SW 1271 (cell line): ENCODE measurements at places on chromosomes 7 and 10.
A peak's percentile ranks its signal among the peaks of the same experiment; 100 is the strongest.

GRCh38 chr10:121027371-121027770, 176.2 kb downstream of the WDR11 start:
- DNase-seq = no peak

- no peak for DNase-seq
These were observed 152.0 kb downstream of the CCDC3 start for GRCh38 chr10:12849319-12850181.

DNA sequence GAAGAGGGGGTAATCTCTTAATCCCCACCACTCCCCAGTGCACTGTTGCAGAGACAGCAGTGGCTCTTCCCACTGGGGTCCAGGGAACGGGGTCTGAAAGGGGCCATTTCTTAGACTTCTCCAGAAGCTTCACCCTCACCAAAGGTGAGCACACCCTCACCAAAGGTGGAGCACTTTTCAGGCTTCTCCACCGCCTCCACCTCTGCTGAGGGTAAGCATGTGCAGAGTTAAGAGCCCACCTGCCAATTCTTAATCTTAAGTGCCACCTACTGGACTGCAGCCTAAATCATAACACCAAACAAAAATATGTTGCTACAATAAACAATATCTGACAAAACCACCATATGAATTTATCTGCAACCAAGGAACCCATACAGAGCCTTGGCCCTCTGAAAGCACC, 27.0 kb downstream of the SNX13 start:
- no peak for DNase-seq

GRCh38 chr7:77461842-77462241, 45.7 kb upstream of the GSAP start:
- no peak for DNase-seq

DNA sequence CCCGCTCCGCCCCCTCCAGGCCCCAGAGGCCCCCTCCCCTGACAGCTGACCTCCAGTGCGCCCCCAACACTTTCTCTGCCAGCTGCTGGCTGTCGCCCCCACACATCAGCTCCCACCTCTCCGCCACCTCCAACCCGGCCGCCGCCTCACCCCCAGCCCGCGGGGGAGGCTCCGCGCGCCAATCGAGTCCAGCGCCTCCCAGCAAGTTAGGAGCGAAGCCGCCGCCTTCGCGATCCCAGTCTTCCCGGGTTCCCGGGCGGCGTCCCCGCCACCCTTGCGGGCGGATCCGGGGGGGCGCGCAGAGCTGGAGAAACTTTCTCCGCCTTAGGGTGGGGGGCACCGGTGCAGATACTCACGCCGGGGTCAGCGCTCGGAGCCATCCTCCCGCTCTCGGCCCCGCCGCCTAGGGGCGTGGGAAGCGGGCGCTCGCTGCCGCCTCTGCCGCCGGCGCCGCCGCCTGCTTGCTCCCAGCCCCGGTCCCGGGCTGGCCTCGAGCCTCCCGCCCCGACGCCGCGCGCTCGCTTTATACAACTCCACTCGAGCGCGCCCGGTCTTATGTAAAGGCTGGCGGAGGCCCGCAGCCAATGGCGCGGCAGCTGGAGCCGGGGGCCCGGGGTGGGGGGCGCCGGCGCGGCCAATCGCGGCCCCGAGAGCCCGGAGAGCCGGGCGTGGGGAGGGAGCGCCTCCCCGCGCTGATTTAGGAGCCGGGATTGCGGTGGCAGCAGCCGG, at the start of gene CRTAC1:
TSS of gene CRTAC1 (minus strand) at position 529 of the 729 bp plus-strand sequence. CDS start at position 380, 149 bp downstream.
- DNase-seq = no peak

DNA sequence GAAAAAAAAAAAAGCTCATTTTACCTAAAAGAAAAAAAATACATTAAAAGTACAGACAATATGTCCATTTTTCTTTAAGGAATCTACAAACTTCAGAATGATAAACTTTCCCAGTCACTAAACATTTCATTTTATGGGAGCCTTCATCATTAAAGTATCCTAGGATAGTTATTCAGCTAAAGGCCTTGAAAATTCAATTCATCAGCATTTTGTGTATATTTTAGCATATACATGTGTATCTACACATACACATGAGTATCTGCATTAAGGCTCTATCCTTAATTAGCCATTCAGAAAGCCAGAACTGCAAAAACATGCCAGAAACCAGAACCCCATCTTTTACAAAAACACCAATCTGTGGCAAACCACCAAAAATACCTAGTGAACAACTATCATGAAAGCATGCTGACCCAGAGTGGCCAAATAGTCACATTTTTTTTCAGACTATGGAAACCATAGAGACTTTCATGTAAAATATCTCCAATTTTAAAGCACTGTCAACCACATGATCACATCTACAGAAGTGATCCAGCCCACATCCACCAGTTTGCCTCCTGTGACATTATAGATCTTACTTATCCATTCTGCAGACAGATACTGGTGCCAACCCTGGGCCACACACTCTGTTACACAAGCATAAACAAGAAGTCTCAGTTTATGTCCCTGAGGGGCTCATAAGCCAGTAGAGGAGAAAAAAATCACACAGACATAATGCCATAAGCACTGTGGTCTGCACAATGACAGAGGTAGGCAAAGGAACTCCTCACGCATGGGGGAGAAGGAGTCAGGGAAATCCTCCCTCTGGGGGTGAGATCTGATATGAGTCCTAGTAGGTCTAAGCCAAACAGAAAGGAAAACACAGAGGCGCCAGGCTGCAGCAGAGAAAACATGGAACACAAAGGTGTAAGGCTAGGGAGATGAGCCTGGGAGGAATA, 79.2 kb downstream of the SRPK2 start:
- DNase-seq = no peak

DNA sequence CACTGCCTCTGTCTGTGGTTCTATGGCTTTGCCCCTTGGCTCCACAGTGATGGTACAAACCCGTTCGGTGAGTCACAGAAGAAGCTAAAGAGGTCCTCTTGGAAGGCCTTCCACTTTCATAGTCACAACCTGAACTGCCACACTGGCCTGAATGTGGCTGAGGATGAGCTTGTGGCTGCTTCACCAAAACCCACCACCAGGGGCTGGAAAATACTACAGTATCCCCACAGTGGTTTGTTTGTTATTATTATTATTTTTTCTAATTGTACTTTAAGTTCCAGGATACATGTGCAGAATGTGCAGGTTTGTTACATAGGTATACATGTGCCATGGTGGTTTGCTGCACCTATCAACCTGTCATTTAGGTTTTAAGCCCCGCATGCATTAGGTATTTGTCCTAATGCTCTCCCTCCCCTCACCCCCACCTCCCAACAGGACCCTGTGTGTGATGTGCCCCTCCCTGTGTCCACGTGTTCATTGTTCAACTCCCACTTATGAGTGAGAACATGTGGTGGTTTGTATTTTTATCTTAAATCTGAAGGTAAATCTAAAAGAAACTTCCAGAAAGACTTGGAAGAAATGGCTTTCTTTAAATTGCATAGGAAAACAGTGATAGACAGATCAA, 160.8 kb upstream of the NPSR1 start:
- no peak for DNase-seq

- DNase-seq = no peak
These were observed 551.2 kb downstream of the GALNT17 start for GRCh38 chr7:71682841-71683781.

GRCh38 chr10:47340608-47341170, 7.5 kb upstream of the RBP3 start:
- no peak for DNase-seq

GRCh38 chr7:135169141-135169963, 1.2 kb downstream of the CYREN start:
- peak; percentile 50 for DNase-seq

DNA sequence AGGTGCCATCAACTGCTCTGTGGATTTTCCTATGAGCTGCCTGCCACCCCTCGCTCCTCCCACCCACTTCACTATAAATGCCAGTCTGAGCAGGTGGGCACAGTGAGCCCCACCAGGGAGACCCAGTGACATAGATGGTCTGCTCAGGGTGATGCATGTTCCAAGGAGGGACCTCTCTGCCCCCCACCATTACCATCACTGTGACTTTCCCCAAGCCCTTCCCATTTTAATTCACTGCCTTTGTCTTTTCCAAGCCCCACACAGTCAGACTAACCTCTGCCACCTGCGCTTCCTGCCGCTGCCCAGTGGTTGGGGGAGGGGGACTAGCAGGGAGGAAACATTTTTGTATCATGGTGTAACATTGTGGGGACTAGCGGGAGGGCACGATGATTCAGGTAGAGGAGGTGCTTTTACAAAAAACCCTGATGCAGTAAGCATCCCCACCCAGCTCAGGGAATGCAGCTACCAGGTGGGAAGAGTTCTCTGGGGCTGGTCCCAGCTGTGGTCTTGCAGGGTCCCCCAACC, 24.6 kb downstream of the PRSS2 start:
- DNase-seq = no peak

DNA sequence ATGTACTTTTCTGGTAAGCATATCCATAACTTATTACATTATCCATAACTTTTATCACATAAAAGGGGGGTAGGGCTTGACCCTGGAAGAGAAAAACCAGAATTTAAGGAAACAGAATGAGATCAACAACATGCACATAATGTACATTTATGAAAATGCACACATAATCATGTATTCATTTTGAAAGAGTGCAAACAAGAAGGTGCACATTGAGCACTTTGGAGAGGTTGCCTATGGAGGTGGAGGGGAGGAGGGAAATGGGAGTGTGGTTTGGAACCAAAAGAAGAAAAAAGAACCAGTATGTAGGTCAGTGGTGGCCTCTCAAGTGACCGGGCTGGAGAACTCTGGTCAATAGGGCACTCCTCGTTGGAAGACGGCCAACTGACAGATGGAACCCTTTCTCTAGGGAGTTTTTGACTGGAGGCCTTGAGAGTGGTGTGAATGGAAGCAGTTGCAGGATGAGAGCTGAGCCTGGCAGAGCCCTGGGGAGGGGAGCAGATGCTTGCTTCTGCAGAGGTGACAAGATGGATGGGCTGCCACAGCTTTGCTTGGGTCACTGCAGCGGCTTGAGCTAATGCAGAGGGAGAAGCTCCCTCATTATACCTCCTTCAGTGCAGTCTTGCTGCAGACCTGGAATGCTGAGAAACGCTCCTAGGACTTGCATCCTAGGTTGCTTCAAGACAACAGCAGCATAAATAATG, 192.7 kb downstream of the SEC23IP start:
- no peak for DNase-seq

GRCh38 chr7:7706101-7706511, 12.3 kb downstream of the RPA3 start:
- DNase-seq = no peak

- peak; percentile 14 for DNase-seq
These were observed 1.1 kb downstream of the AHR start for GRCh38 chr7:17299483-17299991.

GRCh38 chr7:35878351-35878750, 77.5 kb downstream of the SEPTIN7 start:
- no peak for DNase-seq

- no peak for DNase-seq
These were observed 197.3 kb upstream of the PPP2R2D start for GRCh38 chr10:131703541-131703940.

DNA sequence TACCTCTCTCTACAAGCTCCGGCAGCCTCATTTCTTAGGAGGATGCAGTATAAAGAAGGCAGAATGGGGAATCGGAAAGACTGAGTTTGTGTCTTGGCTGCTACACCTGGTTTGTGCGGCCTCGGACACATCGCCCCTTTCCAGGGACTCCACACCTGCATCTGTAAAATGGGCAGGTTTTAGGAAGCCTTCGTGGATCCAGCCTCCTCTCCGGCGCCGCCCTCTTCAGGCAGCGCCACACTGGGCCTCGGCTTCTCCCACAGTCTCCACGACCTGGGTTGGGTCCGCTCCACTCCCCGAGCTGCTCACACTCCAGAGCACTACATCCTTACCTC, 341 bp downstream of the GOT1 start:
- no peak for DNase-seq

DNA sequence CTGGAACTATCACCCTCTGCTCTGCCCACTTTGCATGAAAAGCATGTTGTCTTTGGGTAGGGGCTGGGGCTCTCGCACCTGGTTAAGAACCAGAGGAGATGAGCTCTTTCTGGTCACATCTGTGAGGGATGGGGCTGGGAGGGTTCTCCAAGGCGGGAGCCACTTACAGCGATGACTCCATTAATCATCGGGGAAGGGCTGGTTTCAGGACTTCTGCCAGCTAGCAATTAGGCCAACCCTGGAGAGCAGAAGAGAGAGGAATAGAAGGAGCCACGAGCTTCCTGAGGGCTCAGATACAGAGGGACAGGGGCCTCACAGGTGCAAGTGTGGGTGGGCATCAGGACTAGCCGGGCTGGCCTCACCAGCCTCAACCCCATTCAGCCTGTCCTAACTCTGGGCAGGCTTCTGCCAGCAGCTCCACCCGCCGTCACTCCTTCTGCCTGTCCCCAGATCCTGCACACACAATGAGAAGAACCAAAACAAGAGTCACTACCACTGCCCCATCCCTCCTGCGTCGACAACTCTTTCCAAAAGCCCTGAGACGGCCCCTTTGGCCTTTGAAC, 8.4 kb downstream of the AQP1 start:
- no peak for DNase-seq

GRCh38 chr10:87622314-87623004, 37.2 kb upstream of the PAPSS2 start:
- DNase-seq = no peak

DNA sequence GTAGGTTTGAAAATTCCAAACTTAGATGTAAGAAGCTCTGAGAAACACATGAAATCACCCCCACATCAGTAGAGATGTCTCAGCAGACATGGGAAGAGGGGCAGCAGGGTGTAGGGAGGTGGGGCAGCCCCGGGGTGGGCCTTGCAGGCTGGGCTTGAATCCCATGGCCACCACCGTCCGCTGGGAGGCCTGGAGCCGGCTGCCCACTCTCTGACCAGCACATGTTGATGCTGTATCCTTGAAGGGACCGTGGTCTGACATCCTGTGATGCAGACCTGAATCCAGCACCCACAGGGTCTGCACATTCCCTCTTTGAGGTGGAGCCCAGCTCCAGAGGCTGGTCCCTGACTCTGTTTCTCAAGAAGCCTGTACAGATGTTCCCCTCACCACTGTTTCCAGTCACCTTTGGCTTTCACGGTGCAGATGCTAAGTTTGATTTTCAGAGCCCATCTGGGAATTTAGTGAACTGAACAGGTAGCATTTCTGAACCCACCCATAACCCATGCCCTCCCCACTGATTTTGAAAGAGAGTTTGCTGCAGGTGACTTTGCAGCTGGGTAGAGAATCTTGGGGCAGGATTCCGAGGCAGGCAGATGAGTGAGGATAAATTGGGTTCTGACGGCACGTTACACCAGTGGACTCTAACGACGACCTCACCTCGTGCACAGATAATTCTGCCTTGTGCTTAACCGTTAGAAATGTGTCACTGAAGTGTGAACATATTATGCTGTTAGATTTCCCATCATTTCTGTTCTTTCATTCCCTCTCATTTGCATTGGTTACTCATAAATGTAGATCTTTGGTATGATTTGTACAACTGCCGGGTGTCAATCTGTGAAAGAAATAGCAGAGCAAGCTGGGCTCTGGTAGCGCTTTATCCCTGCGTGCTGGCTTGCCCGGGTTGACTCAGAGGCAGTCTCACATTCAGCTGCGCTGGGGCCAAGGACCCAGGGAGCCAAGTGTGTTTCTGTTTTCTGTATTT, 45.7 kb downstream of the IKZF1 start:
- no peak for DNase-seq

DNA sequence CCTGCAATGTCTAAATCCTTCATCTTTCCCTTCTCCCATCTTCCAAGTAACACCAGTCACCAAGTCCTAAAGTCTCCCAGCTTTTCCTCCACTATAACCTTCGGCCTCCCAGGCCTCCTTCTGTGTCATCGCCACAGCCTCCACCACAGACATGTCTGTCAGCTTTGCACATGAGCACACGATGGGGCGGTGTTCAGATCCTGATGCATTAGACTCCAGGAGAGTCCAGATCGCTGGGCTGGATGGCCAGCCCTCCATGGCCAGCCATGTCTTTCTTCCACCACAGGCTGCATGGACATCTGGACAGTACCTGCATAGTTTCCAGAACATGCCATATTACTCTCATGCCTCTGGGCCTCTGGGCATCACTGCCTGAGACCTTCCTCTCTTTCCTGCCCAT, 974.2 kb upstream of the ZNF722 start:
- no peak for DNase-seq
